Immature natural killer cell (primary cell): ENCODE measurements at places on chromosomes 2 and 18.
A peak's percentile ranks its signal among the peaks of the same experiment; 100 is the strongest.

DNA sequence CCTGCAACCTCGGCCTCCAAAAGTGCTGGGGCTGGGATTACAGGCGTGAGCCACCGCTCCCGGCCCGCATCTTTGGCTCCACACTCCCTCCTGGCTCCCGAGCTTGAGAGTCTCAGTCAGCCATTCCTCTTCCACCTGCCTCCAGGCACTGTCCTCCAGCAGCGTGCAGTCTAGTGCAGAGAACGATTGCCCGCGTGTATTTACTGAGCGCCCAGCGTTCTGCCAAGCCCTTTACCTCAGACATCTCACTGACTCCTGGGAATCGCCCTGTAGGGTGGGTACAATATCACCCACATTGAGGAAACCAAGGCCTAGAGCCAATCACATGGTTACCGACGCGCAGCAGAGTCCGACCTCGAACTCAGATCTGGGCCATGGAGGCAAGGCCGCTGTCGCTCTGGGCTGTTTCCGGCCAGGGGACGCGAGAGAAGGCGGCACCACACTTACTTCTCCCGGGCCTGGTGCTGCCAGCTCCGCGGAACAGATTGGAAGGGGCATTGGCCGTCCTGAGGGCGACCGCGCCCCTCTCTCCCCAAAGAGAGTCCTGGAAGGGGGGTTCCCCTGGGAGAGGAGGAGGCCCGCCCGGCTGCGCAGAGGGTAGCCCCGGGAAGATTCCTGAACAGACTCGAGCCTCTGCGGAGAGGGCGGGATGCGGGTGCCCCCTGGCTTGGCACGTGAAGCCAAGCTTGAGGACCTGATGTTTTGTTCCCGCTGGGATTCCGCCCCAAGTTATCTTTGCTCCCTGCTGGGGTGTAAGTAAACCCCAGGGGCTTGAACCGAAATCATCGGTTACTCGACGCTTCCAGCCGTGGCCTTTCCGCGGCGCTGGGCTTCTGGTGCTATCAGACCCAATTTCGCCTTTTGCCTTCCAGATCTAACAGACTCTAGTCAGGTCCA is 5.2 kb upstream of the DLX2 start:
- no peak for DNase-seq

GRCh38 chr2:191218292-191218898 is 26.8 kb upstream of the MYO1B start:
- peak; percentile 42 for DNase-seq

GRCh38 chr2:194867328-194867727 is 789.7 kb upstream of the SLC39A10 start:
- no peak for DNase-seq

DNA sequence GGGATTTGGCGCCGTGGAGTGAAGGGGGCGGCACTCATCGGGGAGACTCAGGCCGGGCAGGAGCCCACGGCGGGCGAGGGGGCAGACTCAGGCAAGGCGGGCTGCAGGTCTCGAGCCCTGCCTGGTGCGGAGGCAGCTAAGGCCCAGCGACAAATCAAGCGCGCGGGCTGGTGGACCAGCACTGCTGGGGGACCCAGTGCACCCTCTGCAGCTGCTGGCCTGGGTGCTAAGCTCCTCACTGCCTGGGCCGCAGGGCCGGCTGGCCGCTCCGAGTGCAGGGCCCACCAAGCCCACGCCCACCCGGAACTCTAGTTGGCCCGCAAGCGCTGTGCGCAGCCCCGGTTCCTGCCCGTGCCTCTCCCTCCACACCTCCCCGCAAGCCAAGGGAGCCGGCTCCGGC is 26.2 kb upstream of the SPP2 start:
- DNase-seq, result no peak

DNA sequence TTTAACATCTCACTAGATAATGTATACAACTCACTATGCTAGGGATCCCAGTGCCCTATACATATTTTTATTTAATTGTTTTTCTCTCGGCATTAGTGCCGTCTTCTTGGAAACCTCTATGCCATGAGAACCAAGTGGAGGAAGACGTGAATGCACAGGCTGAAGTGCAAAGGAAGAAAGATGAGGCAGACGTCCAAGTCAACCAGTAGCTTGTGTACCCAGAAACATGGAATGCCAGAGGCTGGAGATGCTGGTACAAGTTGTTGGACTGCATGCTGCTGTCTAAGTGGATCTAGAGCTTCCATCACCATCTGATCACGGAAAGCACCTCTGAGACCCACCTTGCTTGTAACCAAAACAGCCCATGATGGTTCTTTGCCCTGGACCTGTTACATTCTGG is 12.5 kb upstream of the GEMIN6 start:
- DNase-seq, result no peak

DNA sequence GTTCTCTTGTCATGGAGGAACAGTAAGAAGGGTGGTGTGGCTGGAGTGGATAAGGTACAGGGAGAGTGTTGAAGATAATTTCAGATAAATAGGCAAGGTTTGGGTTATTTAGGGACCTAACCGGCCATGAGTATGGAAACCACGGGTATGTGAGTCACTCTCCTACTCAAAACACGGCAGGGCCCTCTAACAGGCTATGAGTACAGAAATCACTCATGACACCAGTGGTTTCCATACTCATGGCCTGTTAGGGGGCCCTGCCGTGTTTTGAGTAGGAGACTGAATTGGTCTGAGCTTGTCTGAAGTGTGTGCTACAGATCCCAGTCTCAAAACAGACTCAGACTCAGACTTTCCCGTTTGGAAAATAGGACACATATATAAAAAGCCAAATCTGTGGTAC is 428.4 kb upstream of the HNMT start:
- DNase-seq, result no peak

- DNase-seq, result no peak
Observed at GRCh38 chr2:223001797-223002175, 50.2 kb upstream of the KCNE4 start.

- DNase-seq, result peak; percentile 80
Observed at GRCh38 chr2:201116959-201117734, 1.2 kb downstream of the CFLAR start.

GRCh38 chr2:163155279-163155883 is 316.8 kb upstream of the KCNH7 start:
- no peak for DNase-seq

DNA sequence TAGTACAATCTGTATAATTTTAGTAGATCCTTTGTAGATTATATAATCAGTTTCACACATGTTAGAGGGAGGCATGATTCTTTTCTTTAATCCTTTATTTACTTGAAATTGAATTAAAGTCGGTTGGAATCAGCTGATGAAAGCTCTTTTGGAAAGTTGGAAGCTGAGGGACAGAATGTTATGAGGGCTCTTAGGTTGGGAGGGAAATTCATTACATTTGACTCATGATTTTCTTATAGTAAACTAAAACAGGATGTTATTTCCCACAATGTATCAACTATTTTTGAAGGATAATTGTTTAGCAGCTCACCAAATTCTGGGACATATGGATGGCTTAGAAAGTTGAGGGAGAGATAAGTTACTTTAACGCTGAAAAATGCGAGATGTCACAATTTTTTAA is 52.7 kb upstream of the TMEFF2 start:
- DNase-seq, result no peak

- DNase-seq, result no peak
Observed at GRCh38 chr2:56170504-56170903, 13.3 kb upstream of the CCDC85A start.

- no peak for DNase-seq
Observed at GRCh38 chr2:7665880-7666279, 748.7 kb downstream of the RNF144A start.

DNA sequence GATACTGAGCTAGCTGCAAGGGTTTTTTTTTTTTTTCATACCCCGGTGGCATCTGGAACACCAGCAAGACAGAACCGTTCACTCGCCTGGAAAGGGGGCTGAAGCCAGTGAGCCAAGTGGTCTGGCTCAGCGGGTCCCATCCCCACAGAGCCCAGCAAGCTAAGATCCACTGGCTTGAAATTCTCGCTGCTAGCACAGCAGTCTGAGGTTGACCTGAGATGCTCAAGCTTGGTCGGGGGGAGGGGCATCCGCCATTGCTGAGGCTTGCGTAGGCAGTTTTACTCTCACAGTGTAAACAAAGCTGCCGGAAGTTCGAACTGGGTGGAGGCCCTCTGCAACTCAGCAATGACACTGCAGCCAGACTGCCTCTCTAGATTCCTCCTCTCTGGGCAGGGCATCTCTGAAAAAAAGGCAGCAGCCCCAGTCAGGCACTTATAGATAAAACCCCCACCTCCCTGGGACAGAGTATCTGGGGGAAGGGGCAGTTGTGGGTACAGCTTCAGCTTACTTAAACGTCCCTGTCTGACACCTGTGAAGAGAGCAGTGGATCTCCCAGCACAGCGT is 5.1 kb upstream of the MIB1 start:
- DNase-seq, result peak; percentile 24

GRCh38 chr2:66919286-66919685 is 477.8 kb upstream of the ETAA1 start:
- DNase-seq, result no peak

- no peak for DNase-seq
Observed at GRCh38 chr2:12617366-12617765, 99.4 kb upstream of the TRIB2 start.

DNA sequence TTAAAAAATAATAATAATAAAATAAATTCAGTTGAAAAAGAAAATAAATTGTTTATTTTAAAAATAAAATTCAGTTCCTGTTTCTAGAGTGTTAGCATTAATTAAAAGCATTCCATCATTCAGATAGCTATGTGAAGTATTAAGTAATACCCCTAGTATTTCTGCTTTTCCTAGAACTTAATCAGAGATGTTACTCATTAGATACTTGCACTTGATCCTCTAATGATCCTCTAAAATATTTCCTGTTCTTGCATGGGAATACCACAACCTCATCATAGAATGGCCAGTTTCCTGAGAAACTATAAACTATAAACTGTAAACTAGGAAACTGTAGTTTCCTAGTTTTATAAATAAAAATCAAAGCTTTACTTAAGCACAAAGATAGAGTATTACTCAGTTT is 11.1 kb upstream of the CNNM3 start:
- no peak for DNase-seq

DNA sequence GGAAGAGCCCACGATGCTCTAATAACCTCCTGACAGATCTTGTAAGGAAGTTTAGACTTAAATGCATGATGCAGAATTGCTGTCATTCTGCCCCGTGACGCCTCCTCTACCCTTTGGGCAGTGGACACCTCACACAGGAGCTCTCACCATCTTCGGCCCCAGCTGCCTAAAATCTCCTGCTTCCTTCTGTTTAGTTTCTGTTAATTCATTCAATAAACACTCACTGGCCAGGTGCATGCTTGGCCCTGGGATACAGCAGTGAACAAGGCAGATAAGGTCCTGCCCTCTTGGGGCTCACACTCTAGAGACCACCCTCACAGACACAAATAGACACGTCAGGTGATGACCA is 81.1 kb downstream of the SEPTIN10 start:
- no peak for DNase-seq

DNA sequence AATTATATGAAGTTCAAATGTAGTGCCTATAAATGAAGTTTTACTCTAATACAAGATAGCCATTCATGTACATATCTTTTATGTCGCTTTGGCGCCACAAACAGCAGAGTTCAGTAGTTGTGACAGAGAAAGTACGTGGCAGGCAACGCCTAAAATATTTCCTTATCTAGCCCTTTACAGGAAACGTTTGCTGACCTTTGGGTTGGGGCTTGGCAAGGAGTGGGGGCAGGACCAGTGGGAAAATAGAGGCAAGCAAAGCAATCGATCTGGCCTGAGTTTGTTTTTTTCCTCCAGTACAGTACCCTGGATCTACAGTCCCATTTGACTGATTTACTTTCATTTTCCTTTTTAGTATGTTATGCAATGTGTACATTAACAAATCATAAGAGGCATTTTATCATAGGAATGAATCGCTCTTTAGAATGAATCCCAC is 13.1 kb downstream of the CCDC68 start:
- DNase-seq, result peak; percentile 36

DNA sequence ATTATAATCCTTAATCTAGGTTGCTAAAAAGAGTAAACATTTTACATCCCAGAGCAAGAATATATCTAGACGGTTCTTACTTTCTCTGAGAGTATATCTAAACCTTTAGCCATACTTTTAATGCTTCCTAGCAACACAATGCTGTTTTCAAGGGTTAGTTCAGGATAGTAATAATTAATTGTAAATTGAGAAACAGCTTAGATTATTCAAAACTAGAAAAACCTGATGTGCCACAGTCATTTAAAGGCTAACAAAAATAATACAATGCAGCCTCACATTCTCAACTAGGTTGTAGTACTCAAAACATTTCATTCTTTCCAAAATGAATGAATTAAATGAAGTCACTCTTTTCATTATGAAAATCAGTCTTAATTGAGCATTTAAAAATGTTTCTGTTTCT is 103.2 kb upstream of the OTX1 start:
- no peak for DNase-seq

- peak; percentile 16 for DNase-seq
Observed at GRCh38 chr2:190964170-190964795, 49.7 kb downstream of the STAT1 start.

- no peak for DNase-seq
Observed at GRCh38 chr2:186806591-186806990, 42.4 kb downstream of the ZSWIM2 start.

- no peak for DNase-seq
Observed at GRCh38 chr18:5024741-5025140, 172.3 kb downstream of the AKAIN1 start.

DNA sequence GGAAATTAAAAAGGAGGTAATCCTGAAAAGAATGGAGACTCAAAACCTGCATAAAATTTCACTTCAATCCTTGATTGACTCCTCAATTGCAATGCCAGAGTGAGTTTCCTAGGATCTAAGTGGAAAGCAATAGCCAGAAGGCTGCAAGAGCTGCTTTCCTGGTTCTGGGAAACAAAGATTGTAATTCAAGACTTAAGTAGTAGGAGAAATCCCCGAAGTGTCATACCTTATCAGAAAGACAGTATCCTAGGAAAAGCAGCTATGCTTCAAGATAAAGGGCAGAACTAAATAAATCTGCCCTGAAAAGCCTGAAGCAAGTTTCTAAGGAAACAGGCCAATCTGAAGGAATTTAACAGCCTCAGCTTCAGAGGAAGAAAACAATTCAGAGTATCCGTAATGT is 390.2 kb downstream of the DSC3 start:
- DNase-seq, result no peak

DNA sequence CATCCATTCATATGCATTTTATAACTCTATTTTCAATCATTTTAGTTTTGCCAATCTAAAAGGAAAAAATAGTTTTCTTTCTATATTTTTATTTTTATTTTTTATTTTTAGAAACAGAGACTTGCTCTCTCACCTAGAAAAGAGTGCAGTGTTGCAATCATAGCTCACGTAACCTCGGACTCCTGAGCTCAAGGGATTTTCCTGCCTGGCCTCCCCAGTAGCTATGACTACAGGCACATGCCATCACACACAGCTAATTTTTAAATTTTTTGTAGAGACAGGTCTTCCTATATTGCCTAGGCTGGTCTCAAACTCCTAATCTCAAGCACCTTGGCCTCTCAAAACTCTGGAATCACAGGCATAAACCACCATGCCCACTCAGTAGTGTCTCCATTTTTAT is 125.5 kb upstream of the XIRP2 start:
- no peak for DNase-seq

GRCh38 chr18:40124107-40124506 is 1830.9 kb upstream of the PIK3C3 start:
- DNase-seq, result no peak
